Activated T-helper 1 cell treated with anti-CD3 and anti-CD28 coated beads, Interleukin-2, amount 50 U/mL, for 16 hours (primary cell): ENCODE measurements at places on chromosomes 5 and 9.
A peak's percentile ranks its signal among the peaks of the same experiment; 100 is the strongest.

- DNase-seq, result no peak
Observed at GRCh38 chr9:136527721-136528710, 17.8 kb downstream of the NOTCH1 start.

- no peak for DNase-seq
Observed at GRCh38 chr9:128936171-128936865, 11.1 kb downstream of the DOLK start.

- DNase-seq, result no peak
Observed at GRCh38 chr5:174371600-174372094, 326.1 kb downstream of the NSG2 start.

- DNase-seq, result no peak
Observed at GRCh38 chr9:95511952-95512708, 4.6 kb downstream of the PTCH1 start.

GRCh38 chr9:114290561-114290986, 32.3 kb upstream of the ORM1 start:
- DNase-seq, result no peak

DNA sequence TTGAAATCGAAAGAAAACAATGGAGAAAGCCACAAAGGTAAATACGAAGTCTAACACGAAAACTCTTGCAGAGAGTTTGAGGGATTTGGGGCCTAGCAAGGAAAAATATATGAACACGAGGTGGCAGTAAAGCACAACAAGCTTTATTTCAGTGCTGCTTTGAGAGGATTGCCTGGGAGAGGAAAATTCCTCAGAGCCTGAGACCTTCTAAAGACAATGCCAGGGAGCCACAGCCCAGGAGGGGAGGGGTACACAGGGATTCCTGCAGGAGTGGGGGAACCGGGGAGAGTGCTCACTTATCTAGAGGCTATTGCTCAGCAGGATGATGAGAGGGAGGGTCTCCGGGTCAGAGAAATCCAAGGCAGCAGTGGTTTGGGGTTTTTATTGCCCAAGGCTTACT, 134.9 kb upstream of the ADCY2 start:
- no peak for DNase-seq

GRCh38 chr9:122340161-122340560, 30.7 kb upstream of the PTGS1 start:
- DNase-seq, result no peak

DNA sequence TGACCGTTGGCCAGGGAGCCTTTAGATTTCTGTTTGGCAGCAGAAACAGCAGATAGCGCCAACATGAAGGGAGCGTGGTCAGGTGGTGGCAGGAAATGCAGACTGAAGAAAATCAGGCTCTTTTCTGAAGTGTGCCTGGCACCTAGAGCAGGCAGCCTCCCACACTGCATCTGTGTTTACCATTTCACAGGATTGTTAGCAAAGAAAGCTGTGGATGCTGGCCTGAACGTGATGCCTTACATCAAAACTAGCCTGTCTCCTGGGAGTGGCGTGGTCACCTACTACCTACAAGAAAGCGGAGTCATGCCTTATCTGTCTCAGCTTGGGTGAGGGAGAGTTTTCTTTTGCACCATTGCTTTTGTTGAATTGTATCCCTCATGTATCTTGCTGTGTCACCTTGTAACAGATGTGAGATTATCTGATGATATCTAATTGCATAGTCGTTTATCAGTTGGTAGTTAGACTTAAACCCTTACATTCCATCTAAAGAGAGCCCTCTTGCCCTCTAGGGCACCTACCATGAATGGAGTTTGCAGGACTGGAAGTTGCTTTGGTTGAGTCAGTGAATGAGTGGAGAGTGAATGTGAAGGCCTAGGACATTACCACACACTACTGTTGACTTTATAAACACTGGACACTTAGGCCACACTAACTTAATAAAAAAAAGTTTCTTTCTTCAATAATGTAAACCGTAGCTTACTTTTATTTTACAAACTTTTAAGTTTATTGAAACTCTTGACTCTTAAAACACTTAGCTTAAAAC, 42.8 kb downstream of the ACO1 start:
- DNase-seq, result no peak

DNA sequence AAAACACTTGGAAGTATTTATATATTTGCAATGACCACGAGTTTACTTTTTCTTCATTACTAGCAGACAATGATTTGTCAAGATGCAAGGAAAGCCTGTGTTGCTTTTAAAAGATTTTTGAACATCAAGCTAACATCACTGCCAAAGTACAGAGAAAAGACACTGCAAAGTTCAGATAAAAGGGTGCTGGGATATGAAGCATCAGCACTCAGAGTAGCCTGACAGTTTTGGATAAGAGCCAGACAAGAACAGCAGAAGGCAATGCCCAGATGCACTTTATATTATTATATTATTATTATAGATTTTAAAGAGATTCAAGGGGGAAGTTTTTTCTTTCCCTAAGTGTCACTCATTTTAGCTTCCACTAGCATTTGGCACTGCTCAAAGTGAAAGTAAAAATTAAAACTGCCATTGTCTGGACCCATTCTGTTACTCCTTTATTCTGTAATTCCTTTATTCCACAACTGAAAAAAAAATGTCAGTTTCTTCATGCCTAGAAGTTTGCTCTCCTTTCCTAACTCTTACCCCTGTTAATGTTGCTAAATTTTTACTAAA, 240.6 kb downstream of the EFNA5 start:
- no peak for DNase-seq

DNA sequence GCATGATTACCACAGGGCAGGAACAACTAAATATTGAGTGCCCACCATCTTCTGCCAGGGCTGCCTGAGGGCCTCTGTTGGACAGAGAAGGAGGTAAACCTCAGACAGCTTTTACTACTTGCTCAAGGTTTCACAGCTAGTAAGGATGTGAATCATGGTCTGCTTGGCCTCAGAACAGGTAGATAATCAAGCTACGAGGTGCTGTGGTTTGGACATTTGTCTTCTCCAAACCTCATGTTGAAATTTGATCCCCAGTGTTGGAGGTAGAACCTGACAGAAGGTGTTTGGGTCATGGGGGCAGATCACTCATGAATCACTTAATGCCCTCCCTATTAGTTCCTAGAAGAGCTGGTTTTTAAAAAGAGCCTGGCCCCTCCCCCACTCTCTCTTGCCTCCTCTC, 541.2 kb upstream of the TRPC7 start:
- no peak for DNase-seq

GRCh38 chr9:105023788-105024187, 95.8 kb upstream of the ABCA1 start:
- DNase-seq, result no peak

DNA sequence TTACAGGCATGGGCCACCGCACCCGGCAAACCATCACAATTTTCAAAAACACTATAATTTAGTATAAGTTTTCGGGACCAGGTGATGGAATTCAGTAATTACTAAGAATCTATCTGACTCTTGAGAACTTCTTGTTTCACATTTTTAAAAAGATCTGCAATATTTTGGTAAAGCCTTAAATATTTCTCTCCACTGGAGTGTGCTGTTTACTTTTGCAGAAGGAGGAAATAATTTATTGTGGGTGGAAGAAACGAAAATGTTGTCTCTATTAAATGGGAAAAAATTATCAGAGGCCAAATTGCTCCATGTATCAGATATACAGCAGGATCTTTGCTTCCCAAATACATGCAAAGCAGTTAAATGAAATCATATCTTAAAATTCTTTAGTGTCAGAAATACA, 566.8 kb upstream of the CYLC2 start:
- no peak for DNase-seq

- no peak for DNase-seq
Observed at GRCh38 chr5:15995341-15996052, 184.1 kb downstream of the MARCHF11 start.

DNA sequence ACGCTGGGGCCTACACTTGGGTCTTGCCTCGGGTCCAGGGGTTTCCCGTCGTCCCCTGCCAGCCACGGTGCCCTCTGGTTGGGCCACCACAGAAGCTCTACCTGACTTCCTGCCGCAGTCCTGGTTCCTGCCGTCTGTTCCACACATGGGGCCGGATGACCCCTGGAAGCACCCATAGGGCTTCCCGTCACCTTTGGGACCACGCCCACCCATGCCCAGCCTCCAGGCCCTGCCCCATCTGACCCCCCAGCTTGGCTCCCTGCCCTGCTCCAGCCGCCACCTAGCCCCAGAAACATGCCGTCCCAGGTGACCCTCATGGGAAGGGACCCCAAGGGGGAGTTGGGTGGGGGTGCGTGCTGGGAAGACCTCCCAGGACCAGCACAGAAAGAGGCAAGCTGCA, 13.7 kb downstream of the MRPL36 start:
- no peak for DNase-seq

DNA sequence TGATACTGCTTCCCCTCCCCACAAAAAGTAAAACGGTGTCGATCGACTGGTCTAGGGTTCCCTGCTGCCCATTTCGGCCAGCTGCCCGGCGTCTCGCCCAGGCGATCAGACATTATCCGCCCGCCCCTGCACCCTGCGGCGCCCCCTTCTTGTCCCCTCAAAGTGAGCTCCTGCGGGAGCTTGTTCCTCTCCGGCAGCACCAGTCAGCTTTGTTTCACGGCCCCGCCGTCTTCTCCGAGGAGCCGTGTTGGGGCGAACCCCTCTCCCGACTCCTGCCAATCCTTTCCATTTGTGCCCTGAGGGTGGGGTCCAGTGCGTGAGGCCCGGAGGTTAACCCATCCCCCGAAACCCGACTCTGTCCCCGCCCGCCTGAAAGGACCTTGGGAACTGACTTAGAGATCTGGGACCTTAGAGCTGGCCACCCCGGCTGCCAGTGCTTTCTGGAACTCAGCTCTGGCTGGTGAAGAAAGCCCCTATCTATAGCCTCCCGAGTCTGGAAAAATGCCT, 518 bp downstream of the UBE2B start:
- DNase-seq, result peak; percentile 8

GRCh38 chr5:127746756-127747155, 43.6 kb downstream of the CCDC192 start:
- no peak for DNase-seq

DNA sequence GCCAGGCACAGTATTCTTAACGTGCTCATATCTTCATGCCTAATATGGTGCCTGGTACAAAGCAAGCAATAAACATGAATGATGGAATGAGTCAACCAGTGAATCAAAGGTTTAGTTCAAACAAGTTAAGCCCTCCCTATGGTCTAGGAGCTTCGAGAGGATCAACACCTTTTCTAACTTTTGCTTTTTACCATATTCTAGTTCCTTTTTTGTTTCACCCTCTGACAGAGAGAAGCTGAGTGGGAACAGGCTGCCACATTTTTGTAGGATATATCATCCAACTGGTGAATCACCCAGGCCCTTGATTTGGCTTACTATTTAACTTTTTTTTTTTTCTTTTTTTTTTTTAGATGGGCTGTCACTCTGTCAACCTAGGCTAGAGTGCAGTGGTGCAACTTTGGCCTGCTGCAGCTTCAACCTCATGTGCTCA, 39.3 kb upstream of the TNC start:
- DNase-seq, result no peak

GRCh38 chr5:93151121-93151520, 429.9 kb downstream of the NR2F1-AS1 start:
- no peak for DNase-seq

DNA sequence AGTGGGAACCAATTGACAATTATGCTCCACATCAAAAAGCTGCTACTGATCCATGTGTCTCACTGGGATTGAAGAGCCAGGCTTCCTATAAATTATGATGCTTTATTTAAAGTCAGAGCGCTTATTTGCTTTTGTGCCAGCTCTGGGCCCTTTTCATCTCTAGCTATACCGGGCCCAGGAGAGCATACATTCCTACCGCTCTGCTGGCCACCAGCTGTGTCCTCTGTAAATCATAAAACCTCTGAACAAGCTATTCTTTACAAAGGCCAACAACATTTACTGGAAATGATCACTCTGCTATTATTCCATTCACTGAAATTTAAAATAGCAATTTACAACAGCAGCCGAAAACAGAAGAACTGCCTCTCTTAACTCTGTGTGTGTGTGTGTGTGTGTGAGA, 86.6 kb downstream of the ZNF608 start:
- DNase-seq, result no peak

GRCh38 chr5:40652441-40653220, 27.1 kb upstream of the PTGER4 start:
- no peak for DNase-seq

GRCh38 chr5:129367883-129368282, 92.2 kb upstream of the ADAMTS19 start:
- DNase-seq, result no peak

DNA sequence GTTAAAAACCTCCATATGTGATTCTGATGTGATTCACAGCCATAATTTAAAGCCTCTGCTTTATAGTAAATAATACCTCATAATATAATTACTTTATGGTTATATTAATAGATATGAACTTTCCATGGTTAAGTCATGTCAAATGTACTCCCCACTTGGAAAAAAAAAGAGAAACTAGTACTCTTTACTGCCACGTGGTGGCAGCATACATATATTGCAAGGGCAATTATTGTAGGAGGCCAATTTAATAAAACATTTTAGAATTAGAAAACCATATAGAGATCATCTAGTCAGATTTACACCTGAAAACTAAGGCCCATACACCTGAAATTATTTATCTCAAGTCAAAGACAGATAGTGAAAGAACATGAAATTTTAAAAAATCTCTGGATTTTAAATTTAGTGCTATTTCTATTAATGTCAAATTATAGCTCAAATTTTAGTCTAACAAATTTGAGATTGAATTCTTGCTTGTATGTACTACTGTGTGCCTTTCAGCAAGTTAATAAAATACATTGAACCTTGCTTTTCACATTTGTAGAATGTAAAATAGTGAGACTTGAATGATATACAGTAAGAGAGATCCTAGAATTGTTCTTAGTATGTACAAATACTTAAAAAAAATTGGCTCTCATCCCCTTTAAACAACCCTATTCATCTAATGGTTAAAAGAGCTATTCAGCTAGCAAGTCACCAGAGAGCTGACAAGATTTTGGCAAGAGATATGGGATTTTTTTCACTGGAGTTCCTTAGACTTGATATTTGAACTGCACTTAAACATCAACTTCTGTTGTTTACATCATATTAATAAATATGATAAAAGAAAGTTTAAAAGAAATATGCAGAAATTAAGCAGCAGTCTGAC, 603.8 kb downstream of the TLE4 start:
- DNase-seq, result no peak

DNA sequence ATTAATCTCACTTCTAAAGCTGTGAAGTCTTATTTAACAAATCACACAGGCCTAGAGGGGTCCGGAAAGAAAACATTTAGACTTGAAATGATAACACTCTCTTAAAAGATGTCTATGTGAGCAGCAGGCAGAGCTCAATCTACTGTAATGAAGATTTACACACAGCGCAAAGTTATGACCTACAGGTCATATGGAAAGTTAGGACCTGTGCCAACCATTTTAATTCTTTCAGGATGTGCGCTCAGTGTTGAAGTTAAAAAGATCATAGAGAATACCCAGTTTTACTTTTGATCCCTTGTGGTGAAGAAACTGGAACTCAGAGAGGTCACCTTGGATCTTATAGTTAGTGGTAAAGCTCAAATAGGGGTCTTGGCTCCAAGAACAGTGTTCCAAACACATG, 3.1 kb upstream of the CREBRF start:
- DNase-seq, result no peak

DNA sequence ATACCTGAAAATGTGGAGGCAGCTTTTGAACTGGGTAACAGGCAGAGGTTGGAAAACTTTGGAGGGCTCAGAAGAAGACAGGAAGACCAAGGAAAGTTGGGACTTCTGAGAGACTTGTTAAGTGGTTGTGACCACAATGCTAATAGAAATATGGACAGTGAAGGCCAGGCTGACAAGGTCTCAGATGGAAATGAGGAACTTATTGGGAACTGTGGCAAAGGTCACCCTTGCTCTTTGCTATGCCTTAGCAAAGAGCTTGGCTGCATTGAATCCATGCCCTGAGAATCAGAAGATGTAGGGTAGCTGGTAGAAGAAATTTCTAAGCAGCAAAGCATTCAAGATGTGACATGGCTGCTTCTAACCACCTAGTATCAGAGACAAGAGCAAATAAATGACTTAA, 244.4 kb upstream of the ADRA1B start:
- no peak for DNase-seq

GRCh38 chr9:123941524-123942070, 11.7 kb upstream of the DENND1A start:
- no peak for DNase-seq
